Activated T-cell treated with anti-CD3 and anti-CD28 coated beads, Interleukin-2, amount 50 U/mL, for 72 hours (primary cell): ENCODE measurements at places on chromosomes 4 and X. TPM values are rescaled to one million over a fixed set of nuclear protein-coding genes. Genes with fewer than 3 reads are reported as not detected.

- peaks cover 32% of the 10 kb centered on the region for H3K27me3 ChIP-seq
- no peak overlapping the region for H3K4me3 ChIP-seq
These were observed 35.5 kb upstream of the GPC3 start for GRCh38 chrX:134020910-134021309.

DNA sequence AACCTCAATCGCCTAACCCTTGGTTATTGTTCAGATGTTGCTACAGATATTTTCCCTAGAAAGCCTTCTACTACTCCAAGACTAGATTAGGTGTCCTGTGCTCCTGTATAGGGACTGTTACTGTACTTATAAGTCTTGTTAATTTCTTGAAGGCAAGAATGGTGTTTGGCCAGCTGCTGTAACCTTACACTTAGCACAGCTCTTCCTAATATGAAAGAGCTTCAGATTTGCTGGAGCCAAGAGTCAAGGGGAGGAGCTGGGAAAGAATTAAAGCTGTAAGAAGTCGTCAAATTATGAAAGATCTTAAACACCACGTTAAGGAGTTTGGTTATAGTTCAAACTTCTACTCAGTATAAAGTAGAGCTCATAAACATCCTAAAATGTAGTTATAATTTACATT lies 245.9 kb upstream of the TLL1 start:
- H3K27me3 ChIP-seq, result no peaks in the 10 kb centered on the region
- H3K27ac ChIP-seq, result no peak overlapping the region
- no peaks in the 10 kb centered on the region for H3K4me1 ChIP-seq

DNA sequence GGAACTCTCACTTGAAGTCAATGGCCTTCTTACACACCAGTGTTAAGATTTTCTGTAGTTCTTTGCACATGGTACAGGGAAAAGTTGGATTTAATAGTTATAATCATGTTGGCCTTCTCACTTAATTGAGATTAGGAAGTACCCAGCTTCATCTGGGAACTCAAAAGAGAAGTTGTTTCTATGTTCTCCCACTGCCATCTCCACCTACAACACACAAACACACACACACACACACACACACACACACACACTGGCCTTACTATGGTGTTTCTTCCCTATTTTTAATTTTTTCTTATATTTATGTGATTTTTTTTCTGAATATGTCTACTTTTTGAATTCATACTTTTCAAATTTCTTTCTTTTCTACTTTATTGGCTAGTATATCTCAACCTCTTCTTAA lies 10.0 kb upstream of the CHIC2 start:
- DNase-seq, result no peak
- H3K27me3 ChIP-seq, result no peaks in the 10 kb centered on the region
- no peak overlapping the region for H3K27ac ChIP-seq
- H3K36me3 ChIP-seq, result no peaks in the 10 kb centered on the region
- no peak overlapping the region for H3K4me3 ChIP-seq

DNA sequence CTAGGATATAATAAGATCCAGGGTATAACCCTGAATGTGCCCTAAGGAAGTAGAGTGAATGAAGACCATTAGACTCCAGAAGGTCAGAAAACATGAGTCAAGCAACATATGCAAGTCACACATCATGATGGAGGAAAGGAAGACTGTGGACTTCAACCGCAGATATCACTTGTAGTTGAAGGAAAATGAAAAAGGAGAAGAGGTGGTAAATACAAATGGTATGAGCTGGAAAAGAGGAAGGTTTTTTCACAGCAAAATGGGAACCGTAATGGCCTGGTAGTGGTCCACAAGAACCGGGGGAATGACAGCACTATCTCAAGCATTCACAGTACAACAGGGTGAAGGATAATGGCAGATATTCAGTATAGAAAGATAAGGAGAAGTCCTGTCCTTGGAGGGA lies 5.2 kb upstream of the SCFD2 start:
- peaks cover 4% of the 10 kb centered on the region for H3K36me3 ChIP-seq
- DNase-seq, result no peak
- H3K27me3 ChIP-seq, result peaks cover 6% of the 10 kb centered on the region

DNA sequence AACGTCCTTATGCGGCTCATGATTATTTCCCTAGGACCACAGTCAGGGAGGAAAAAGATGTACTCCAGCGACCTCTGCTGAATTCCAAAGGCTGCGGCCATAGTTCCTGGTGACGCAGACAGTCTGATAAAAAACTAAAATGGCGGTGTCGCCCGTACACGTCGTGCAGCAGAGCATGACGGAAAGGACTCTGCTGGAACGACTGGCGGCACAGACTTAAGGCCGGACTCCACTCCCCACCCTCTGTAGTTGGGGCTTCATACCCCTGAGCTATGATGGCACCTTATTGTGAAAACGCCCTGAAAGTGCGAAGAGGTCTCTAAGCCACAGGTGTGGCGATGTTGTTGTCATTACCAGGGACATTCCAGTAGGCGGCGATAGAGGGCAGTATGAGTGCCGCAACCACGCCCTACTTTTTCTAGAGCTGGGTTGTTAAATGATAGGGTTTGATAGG lies 90.0 kb upstream of the EDA2R start:
- H3K4me3 ChIP-seq, result peak overlapping the region; percentile 90
- H3K36me3 ChIP-seq, result no peaks in the 10 kb centered on the region
- H3K27me3 ChIP-seq, result peaks cover 14% of the 10 kb centered on the region
- peak; percentile 62 for DNase-seq

- H3K36me3 ChIP-seq, result no peaks in the 10 kb centered on the region
- H3K4me1 ChIP-seq, result peaks cover 11% of the 10 kb centered on the region
- H3K27ac ChIP-seq, result no peak overlapping the region
- H3K27me3 ChIP-seq, result peaks cover 12% of the 10 kb centered on the region
- H3K4me3 ChIP-seq, result no peak overlapping the region
These were observed 12.4 kb downstream of the DDX53 start for GRCh38 chrX:23012162-23012561.

DNA sequence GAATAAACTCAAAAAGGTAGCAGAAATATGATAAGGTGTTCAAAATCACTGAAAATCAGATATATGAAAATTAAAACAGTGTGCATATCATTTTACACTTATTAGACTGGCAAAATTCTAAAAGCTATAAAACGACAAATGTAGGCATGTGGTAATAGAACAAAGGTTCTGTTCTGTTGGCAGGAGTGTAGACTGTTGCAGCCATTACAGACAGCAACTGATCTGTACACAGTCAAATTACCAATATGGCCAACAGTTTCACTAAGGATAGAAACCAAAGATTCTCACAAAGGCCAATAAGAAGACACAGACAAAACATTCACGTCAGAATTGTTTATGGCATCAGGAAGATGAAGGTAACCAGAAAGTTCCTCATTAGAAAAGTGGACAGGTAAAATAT lies 112.8 kb upstream of the PLS3 start:
- no peak overlapping the region for H3K4me3 ChIP-seq
- no peak for DNase-seq
- H3K27ac ChIP-seq, result no peak overlapping the region
- no peaks in the 10 kb centered on the region for H3K36me3 ChIP-seq
- H3K4me1 ChIP-seq, result no peaks in the 10 kb centered on the region

- no peak for DNase-seq
- H3K4me1 ChIP-seq, result no peaks in the 10 kb centered on the region
- H3K27me3 ChIP-seq, result peaks cover 58% of the 10 kb centered on the region
- no peak overlapping the region for H3K27ac ChIP-seq
- no peaks in the 10 kb centered on the region for H3K36me3 ChIP-seq
These were observed 6.4 kb downstream of the BMX start for GRCh38 chrX:15507005-15507404.

- no peak overlapping the region for H3K27ac ChIP-seq
- no peak overlapping the region for H3K4me3 ChIP-seq
- peaks cover 60% of the 10 kb centered on the region for H3K4me1 ChIP-seq
- no peaks in the 10 kb centered on the region for H3K36me3 ChIP-seq
- DNase-seq, result peak; percentile 16
- no peaks in the 10 kb centered on the region for H3K27me3 ChIP-seq
These were observed 53.7 kb downstream of the ZFX start for GRCh38 chrX:24203072-24203808.

DNA sequence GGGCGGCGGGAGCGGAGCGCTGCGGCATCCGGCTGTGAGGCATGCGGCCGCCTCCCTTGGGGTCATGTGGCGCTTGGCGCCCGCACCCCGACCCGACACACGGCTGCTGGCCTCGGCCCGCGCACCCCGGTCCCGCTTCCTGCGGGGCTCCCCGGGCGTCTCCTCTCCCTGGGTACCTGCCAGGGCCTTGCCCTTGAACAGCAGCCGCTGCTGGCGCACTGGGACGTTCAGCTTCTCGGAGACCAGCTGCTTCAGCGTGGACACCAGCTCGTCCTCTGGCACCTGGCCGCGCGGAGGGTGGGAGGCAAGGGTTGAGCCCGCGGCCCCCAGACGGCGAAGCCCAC lies 391 bp downstream of the UBL4A start:
- peaks cover 15% of the 10 kb centered on the region for H3K4me1 ChIP-seq
- peak; percentile 56 for DNase-seq
- no peak overlapping the region for H3K27ac ChIP-seq
- peaks cover 10% of the 10 kb centered on the region for H3K36me3 ChIP-seq

DNA sequence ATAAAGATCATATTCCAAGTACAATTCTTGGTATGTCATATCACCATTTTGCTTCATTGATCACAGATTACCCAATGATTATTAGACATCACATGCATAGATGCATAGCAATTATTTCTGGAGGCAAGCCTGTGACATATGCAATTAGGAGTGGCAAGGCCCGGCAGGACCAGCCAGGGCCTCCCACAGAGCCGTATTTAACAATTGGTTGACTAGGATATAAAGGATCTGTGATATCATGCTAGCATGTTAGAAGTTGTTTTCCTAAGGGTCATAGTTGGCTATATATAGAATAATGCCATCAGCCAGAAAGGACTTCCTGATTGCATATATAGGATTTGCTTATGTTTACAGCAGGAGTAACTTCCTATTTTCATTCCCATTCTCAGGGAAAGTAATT lies 103.5 kb upstream of the OTUD4 start:
- H3K27me3 ChIP-seq, result peaks cover 34% of the 10 kb centered on the region
- no peak for DNase-seq
- H3K27ac ChIP-seq, result no peak overlapping the region
- no peak overlapping the region for H3K4me3 ChIP-seq
- H3K36me3 ChIP-seq, result no peaks in the 10 kb centered on the region

DNA sequence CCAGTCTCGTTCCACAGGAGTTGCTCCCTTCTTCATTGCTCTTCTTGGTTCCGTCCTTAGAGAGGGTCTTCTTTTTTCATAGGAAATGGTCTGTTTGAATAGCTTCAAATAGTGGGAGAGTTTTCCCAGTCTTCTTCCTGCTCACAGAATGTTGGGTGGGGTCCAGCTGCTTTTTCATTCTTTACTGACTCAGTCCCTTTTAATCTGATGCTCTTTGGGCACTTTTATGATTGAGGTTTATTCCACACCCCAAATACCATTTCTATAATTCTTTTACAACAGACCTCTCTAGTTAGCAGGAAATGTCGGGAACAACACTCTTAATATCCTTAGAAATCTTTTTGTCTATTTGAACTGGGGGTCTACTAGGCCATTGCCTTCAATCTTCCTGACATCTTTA lies 239.5 kb downstream of the PRDM5 start:
- peaks cover 5% of the 10 kb centered on the region for H3K4me1 ChIP-seq
- no peaks in the 10 kb centered on the region for H3K36me3 ChIP-seq
- DNase-seq, result no peak
- no peak overlapping the region for H3K27ac ChIP-seq
- no peaks in the 10 kb centered on the region for H3K27me3 ChIP-seq
- no peak overlapping the region for H3K4me3 ChIP-seq

GRCh38 chr4:149910604-149911350 lies 95.1 kb upstream of the IQCM start:
- no peaks in the 10 kb centered on the region for H3K4me1 ChIP-seq
- no peak for DNase-seq
- H3K36me3 ChIP-seq, result no peaks in the 10 kb centered on the region
- H3K4me3 ChIP-seq, result no peak overlapping the region
- H3K27me3 ChIP-seq, result peaks cover 6% of the 10 kb centered on the region
- no peak overlapping the region for H3K27ac ChIP-seq

DNA sequence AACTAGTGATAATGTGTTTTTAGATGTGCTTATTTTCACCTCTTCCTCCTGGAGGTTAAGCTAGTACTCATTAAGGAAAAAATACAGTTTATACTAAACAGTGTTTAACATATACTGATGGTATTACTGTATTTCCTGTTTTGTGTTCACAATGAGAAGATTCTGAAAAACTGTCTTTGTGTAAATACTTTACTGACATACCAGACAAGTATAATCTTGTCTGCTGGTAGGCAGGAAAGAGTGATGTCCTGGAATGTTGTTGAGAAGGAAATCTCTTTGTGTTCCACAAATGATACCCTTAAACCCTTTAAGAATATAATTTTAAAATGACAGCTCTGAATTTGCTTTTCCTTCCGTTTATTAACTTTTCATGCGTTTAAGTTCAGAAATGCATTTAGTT lies 205.5 kb upstream of the NUDT6 start:
- no peaks in the 10 kb centered on the region for H3K4me1 ChIP-seq
- no peak overlapping the region for H3K4me3 ChIP-seq
- no peak for DNase-seq
- no peaks in the 10 kb centered on the region for H3K36me3 ChIP-seq
- no peak overlapping the region for H3K27ac ChIP-seq

DNA sequence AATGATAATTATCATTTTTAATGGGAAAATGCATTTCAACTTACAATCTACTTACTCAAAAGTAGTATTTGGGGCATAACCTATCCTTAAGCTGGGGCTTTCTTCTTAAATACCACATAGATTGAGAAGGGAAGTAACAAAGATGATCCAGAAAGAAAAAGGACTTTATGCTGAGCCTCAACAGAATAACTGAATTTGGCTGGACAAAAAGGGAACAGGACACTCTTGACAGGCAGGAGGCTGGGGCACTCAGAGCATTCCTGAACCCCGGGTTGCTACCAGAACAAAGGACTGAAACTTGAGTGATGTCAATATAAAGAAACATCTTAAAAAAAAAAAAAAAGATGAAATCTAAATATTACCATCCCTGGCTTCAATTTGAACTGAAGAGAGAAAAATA lies 23.9 kb downstream of the RELL1 start:
- H3K4me1 ChIP-seq, result peaks cover 36% of the 10 kb centered on the region
- peaks cover 5% of the 10 kb centered on the region for H3K36me3 ChIP-seq
- H3K27ac ChIP-seq, result no peak overlapping the region
- no peak overlapping the region for H3K4me3 ChIP-seq

- H3K4me1 ChIP-seq, result peaks cover 8% of the 10 kb centered on the region
- H3K36me3 ChIP-seq, result no peaks in the 10 kb centered on the region
- no peak overlapping the region for H3K27ac ChIP-seq
- H3K4me3 ChIP-seq, result no peak overlapping the region
- no peak for DNase-seq
- no peaks in the 10 kb centered on the region for H3K27me3 ChIP-seq
These were observed 129.1 kb downstream of the ARHGAP10 start for GRCh38 chr4:147860960-147861359.

DNA sequence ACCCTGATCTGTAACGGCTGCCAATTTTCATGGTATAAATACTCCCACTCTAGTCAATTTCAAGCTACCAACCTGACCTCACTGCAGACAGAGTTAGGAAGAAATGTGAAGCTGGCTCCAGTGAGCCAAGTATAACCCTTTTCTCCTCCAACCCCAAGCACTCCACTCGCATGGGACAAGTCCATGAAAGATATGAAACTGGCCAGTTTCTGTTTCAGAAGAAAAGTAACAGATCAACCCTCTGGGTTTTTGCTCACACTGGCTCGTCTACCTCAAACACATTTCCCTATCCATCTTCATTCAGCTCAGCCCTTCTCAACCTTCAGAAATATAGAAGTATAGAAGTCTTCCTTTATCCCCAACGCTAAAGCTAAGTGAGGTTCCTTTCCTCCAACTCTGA lies 82.4 kb upstream of the NDP start:
- DNase-seq, result no peak
- no peak overlapping the region for H3K4me3 ChIP-seq
- H3K36me3 ChIP-seq, result no peaks in the 10 kb centered on the region
- H3K27me3 ChIP-seq, result peaks cover 57% of the 10 kb centered on the region
- peaks cover 14% of the 10 kb centered on the region for H3K4me1 ChIP-seq
- no peak overlapping the region for H3K27ac ChIP-seq

Gene TCEAL2
- total RNA-seq, result 0.53 TPM

Gene RPL9
- total RNA-seq, result 2,588 TPM

Gene GAGE12H
- total RNA-seq, result not detected

Gene SLC16A2
- 0.30 TPM for total RNA-seq

Gene ARHGAP36
- total RNA-seq, result not detected

Gene LONRF3
- 3.3 TPM for total RNA-seq
